Esophagus squamous epithelium (tissue), 5 donors: ENCODE measurements at places on chromosomes 3 and 15.

- no peak overlapping the region for H3K4me3 ChIP-seq
- DNase-seq = no peak
- no peak overlapping the region for H3K27ac ChIP-seq
- H3K27me3 ChIP-seq = no peaks in the 10 kb centered on the region
Measured at GRCh38 chr3:120039642-120040610, 54.3 kb downstream of the GSK3B start.

DNA sequence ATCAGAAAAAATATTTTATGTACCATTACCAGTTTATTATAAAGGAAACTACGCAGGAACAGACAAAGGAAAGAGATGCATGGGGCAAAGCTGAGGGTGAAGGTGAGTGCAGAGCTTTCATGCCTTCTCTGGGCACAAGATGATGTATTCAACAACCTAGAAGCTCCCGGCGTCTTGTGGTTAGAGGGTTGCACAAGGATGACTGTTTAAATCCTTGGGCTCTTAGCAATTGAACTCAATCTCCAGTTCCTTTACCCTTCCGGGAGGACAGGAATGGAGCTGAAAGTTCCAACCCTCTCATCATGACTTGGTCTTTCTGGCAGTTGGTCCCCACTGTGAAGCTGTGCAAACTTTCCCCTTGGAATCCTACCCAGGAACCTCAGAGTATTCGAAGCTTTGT lies 542.0 kb downstream of the EPHA3 start:
- H3K27me3 ChIP-seq = no peaks in the 10 kb centered on the region
- H3K27ac ChIP-seq = no peak overlapping the region
- no peaks in the 10 kb centered on the region for H3K36me3 ChIP-seq
- no peak overlapping the region for H3K4me3 ChIP-seq
- H3K4me1 ChIP-seq = no peaks in the 10 kb centered on the region

DNA sequence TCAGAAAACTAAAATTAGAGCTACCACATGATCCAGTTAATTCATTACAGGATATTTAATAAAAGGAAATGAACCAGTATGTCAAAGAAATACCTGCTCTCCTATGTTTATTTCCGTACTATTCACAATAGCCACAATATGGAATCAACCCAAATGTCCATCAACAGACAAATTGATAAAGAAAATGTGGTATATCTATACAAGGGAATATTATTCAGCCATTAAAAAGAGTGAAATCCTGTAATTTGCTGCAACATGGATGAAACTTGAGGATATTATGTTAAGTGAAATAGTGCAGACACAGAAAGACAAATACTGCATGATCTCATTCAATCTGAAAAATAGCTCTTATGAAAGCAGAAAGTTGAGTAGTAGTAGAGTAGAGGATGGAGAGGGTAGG lies 33.7 kb upstream of the ALCAM start:
- no peaks in the 10 kb centered on the region for H3K36me3 ChIP-seq
- no peaks in the 10 kb centered on the region for H3K27me3 ChIP-seq
- H3K27ac ChIP-seq = no peak overlapping the region

DNA sequence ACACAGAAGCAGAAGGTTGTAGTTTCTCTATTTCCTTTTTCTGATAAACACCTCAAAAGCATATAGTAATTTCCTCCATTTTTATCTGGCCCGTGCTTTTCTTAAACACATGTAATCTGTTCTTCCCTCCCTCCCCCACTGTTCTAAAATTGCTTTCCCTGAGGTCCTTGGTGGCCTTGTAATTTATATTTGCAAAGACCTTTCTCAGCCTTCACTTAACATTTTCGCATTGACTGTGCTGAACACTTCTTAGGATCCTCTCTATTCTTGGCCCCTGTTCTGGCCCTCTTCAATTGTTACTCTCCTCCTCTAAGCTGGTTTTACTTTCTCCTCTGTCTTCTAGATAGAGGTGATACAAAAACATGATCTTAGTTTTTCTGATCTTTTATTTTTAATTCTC lies 28.3 kb downstream of the GAP43 start:
- no peaks in the 10 kb centered on the region for H3K36me3 ChIP-seq
- H3K4me3 ChIP-seq = no peak overlapping the region
- no peaks in the 10 kb centered on the region for H3K27me3 ChIP-seq
- no peak for DNase-seq
- no peaks in the 10 kb centered on the region for H3K4me1 ChIP-seq

GRCh38 chr3:32626631-32627030 lies 56.0 kb upstream of the DYNC1LI1 start:
- DNase-seq = no peak
- no peaks in the 10 kb centered on the region for H3K27me3 ChIP-seq
- no peak overlapping the region for H3K27ac ChIP-seq
- no peak overlapping the region for H3K4me3 ChIP-seq
- H3K4me1 ChIP-seq = no peaks in the 10 kb centered on the region

DNA sequence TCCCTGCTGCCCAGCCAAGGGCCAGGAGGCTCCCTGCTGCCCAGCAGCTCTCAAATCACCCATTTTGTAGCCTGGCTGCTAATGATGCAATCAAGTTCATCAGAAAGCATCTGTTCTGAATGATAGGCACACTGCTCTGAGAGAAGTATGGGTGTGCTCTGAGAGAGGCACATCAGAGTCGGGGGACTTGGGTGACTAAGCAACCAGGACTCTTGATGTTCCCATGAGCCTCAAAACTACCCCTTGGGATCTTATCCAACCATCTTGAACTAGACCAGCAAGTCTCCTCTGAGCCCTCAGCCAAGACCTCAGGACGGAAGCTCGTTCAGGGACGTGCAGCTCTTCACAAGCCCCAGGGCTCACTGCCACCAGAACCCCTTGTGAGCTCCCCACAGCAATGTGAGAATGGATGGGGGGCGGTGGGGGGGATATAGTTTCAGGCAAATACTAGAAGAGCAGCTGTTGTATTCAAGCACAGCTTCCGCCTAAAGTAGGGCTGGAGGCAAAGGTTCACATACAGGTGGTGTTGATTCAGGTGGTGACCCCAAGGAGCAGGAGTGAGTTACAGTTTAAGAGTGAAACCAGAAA lies 52.2 kb upstream of the HES1 start:
- no peak overlapping the region for H3K27ac ChIP-seq
- H3K4me3 ChIP-seq = no peak overlapping the region
- DNase-seq = no peak

GRCh38 chr15:37678124-37678523 lies 256.3 kb upstream of the TMCO5A start:
- H3K27me3 ChIP-seq = no peaks in the 10 kb centered on the region
- H3K4me1 ChIP-seq = no peaks in the 10 kb centered on the region
- no peaks in the 10 kb centered on the region for H3K36me3 ChIP-seq
- H3K27ac ChIP-seq = no peak overlapping the region
